Endodermal cell (in vitro differentiated cells): ENCODE measurements at places on chromosomes 3 and 15. TPM values are rescaled to one million over a fixed set of nuclear protein-coding genes. Genes with fewer than 3 reads are reported as not detected.

The FES gene
- 19.8 to 25.9 TPM (median 23.0 TPM) in 3 replicates for total RNA-seq

The SH2D7 gene
- not detected in 2 replicates for total RNA-seq

The GSK3B gene
- total RNA-seq = 55.2 to 58.8 TPM (median 57.3 TPM) in 3 replicates

The CCDC54 gene
- not detected in 2 replicates for total RNA-seq

The MGLL gene
- 0.22 and 0.38 TPM in 2 replicates for total RNA-seq

The PCLAF gene
- 28.9 and 34.2 TPM in 2 replicates for total RNA-seq

The ZBED2 gene
- total RNA-seq = not detected in 2 replicates

DNA sequence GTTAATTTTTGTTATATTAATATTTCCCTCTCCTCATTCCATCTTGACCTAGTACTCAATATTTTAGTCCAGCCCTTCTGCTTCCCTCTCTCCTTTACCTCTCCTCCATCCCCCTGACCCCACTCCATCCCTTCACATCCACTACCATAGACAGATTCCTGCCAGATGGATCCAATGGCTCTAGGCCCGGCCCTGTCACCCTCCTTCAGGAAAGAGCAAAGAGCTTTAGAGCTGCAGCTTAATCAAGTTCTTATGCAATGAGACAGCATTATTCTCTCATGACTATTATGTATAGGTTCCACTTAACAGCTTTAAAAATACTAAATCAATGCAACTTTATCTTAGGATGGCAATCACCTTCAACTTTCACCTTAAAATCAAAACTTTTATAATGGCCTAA is 200.7 kb upstream of the TTC14 start:
- DNase-seq = no peak
- H3K27ac ChIP-seq = no peak overlapping the region
- H3K4me1 ChIP-seq = no peaks in the 10 kb centered on the region
- H3K36me3 ChIP-seq = no peaks in the 10 kb centered on the region
- H3K27me3 ChIP-seq = no peaks in the 10 kb centered on the region

- DNase-seq = no peak
- no peak overlapping the region for H3K4me3 ChIP-seq
- H3K36me3 ChIP-seq = peaks cover 45% of the 10 kb centered on the region
- H3K27me3 ChIP-seq = no peaks in the 10 kb centered on the region
Observed at GRCh38 chr3:50258979-50259378, 10.0 kb upstream of the SEMA3B start.

- DNase-seq = no peak
- H3K27me3 ChIP-seq = no peaks in the 10 kb centered on the region
- no peak overlapping the region for H3K27ac ChIP-seq
- H3K36me3 ChIP-seq = no peaks in the 10 kb centered on the region
Observed at GRCh38 chr15:72965671-72966070, 86.6 kb upstream of the NEO1 start.

- H3K27me3 ChIP-seq = no peaks in the 10 kb centered on the region
- H3K4me1 ChIP-seq = peaks cover 15% of the 10 kb centered on the region
- H3K27ac ChIP-seq = no peak overlapping the region
- no peak for DNase-seq
- no peak overlapping the region for H3K4me3 ChIP-seq
Observed at GRCh38 chr3:57998366-57999283, 9.6 kb upstream of the FLNB start.

- DNase-seq = no peak
- H3K27me3 ChIP-seq = no peaks in the 10 kb centered on the region
- H3K4me3 ChIP-seq = no peak overlapping the region
- H3K27ac ChIP-seq = no peak overlapping the region
- no peaks in the 10 kb centered on the region for H3K36me3 ChIP-seq
Observed at GRCh38 chr3:192563417-192563816, 163.9 kb downstream of the FGF12 start.

DNA sequence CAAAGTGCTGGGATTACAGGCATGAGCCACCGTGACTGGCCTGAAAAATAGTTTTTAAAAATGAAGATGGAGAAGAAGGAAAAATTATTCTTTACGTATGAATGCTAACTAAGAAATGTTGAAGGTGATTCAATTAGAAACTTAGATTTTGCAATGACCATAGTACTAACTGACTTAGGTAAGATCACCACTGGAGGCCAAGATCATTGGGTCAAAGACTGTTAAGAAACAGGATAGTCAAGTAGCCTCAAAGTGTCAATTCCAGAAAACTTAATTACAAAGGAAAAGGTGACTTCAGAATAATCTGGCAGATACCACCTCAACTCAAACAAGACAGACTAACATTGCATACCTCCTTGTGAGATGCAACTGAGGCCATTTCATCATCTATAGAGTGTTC is 119.3 kb downstream of the FRMD4B start:
- no peaks in the 10 kb centered on the region for H3K4me1 ChIP-seq
- H3K27me3 ChIP-seq = no peaks in the 10 kb centered on the region
- no peak overlapping the region for H3K4me3 ChIP-seq
- no peak for DNase-seq

- H3K36me3 ChIP-seq = no peaks in the 10 kb centered on the region
- no peak for DNase-seq
- no peaks in the 10 kb centered on the region for H3K4me1 ChIP-seq
- H3K27ac ChIP-seq = no peak overlapping the region
- no peak overlapping the region for H3K4me3 ChIP-seq
Observed at GRCh38 chr3:13102386-13103345, 29.4 kb upstream of the IQSEC1 start.

DNA sequence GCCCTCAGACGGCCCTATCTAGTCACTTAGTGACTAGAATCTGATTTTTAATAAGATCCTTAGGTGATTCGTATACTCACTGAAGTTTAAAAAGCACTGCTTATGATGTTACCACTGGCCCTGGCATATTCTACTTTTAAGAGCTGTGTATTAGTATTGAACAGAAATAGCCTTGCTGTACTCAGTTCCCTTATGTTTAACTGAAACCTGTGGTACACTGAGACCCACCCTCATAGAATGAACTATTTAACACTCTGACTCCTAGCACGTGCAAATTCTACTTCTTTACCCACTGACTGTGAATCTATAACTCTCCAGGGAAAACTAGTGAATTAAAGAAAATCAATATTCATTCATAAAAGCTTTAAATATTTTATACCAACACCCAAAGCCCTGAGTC is 108.9 kb downstream of the CCNL1 start:
- H3K27me3 ChIP-seq = no peaks in the 10 kb centered on the region
- H3K36me3 ChIP-seq = no peaks in the 10 kb centered on the region
- H3K4me3 ChIP-seq = no peak overlapping the region
- no peak overlapping the region for H3K27ac ChIP-seq

DNA sequence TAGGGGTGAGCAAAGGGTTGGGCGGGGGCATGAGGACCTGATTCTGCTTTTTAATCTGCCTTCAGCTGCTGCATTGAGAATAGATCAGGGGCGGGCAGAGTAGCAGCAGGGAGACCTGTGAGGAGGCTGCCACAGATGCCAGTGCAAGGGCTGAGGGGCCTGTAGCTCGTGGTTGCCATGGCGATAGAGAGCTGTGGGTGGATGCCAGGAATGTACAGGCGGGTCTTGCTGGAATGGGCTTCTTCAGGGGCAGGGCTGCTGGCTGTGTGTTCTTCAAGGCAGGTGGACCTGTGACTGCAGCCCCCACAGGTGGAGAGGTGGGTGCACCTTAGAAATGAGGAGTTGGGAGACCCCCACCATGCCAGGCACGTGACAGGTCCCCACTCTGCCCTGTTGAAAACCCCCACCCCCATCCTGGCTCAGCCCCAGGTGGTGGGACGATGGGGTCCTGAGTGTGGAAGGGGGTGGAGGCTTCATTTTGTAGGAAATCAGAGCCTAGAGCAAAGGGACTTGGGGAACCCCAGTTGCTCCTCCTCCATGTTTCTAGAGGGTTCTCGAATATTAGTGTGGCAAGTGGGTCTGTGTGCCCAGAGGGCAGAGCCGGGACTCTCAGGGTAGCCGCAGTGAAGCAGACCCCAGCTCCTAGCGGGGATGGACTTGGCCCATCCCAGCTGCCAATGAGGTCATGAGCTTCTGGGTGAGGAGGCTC is 38.3 kb downstream of the SLC6A6 start:
- no peaks in the 10 kb centered on the region for H3K27me3 ChIP-seq
- no peak overlapping the region for H3K4me3 ChIP-seq
- no peaks in the 10 kb centered on the region for H3K4me1 ChIP-seq
- peak; percentile 74 for DNase-seq
- H3K27ac ChIP-seq = peak overlapping the region; percentile 76

DNA sequence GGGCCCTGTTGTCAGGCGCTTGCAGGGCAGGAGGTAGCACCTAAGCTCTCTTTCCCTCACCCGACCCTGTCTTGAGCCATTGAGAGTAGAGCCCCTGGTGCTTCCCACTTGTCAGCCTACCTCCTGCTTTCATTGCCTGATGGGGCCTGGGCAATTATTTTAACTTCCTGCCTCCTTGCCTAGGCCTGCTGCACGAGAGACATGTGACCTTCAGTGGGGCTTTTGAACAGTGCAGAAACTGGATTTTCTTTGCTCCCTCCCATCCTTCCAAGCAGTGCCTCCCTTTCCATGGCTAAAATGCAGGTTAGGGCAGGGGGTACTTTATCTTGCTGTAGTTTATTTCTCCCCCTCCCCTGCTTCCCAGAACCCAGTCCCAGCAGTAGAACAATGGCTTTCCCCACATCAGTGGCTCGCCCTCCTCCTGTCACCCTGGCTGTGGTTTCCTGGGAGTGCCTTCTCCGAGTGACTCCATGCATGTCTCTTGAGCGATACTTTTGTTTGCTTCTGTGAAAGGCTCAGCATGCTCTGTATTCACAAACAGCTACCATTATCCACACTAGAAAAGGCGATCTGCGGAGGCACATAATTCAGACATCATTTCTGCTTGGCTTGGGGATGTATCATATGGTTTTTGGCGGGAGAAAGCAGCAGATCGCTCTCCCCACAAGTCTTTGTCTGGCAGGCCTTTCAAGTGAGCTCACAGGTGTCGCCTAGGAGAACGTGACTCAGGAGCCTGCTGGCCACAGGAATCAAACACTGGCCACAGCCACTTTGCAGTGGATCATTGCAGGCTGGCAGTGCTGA is 24.1 kb downstream of the PDIA5 start:
- peak overlapping the region; percentile 96 for H3K27ac ChIP-seq
- H3K36me3 ChIP-seq = peaks cover 64% of the 10 kb centered on the region
- DNase-seq = peak; percentile 38
- peaks cover 20% of the 10 kb centered on the region for H3K4me1 ChIP-seq

- peaks cover 9% of the 10 kb centered on the region for H3K4me1 ChIP-seq
- H3K27me3 ChIP-seq = no peaks in the 10 kb centered on the region
- H3K36me3 ChIP-seq = no peaks in the 10 kb centered on the region
- H3K27ac ChIP-seq = no peak overlapping the region
Observed at GRCh38 chr3:141326123-141326522, 42.2 kb upstream of the ZBTB38 start.

DNA sequence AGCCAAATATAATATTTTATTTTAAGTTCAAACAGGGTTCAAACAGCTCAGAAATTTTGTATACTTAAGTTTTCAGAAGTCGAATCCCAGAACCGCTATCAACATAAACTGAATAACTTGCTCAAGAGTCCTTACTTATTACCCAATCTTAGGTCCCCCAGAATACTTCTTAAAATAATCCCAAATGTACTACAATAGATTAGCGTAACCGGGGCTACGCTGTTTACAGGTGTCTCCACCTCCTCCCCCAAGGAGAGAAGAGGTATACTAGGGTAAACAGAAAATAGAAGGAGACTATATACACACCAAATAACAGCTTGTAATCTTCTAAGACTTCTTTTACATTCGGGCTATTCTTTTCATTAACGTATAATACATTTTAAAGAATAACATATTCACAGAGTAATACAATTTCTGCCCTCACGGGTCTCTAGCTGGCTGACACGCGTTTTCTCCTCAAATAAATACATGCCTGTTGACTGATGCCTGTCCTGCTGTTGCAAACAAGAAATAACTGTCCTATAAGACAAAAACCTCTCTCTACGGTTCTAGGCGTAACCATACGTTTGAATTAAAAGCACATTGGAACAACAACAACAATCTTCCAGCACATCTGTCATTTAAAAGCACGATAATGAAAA is 1.3 kb downstream of the DENND4A start:
- H3K4me1 ChIP-seq = no peaks in the 10 kb centered on the region
- H3K36me3 ChIP-seq = no peaks in the 10 kb centered on the region
- no peak for DNase-seq
- peak overlapping the region; percentile 92 for H3K4me3 ChIP-seq
- no peaks in the 10 kb centered on the region for H3K27me3 ChIP-seq

DNA sequence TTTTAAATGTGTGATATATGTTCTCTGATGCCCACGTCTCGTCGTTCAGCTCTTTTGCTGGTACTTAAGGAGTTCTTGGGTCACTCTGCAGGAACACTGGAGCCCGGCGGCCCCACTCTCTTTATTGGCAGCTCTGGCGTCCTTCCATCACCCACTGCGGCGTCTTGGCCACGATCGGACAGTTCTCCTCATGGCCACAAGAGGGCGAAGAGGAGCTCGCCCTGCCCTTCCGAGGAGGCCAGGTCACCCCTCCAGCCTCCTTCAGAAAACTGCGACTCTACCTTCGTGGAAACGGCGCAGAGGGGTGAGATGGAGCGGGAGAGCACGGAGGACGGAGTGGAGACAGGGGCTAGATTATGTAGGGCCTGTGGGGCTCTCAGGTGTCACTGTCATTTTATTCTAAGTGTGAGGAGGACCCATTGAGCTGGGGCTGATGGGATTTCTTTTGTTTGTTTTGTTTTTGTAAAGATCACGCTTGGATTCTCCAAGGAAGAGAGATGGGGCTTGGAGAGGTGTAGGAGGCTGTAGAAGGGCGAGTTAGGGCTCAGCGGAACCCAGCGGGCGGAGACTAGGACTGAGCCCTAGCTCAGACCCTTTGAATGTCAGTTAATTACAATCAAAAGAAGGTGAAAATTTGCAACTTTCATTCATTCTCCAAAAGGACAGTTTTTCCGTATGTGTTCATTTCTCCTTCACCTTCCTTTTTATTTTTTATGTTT is 28.0 kb upstream of the GABRA5 start:
- peak; percentile 91 for DNase-seq
- H3K4me3 ChIP-seq = no peak overlapping the region
- H3K4me1 ChIP-seq = no peaks in the 10 kb centered on the region
- H3K27me3 ChIP-seq = no peaks in the 10 kb centered on the region
- H3K27ac ChIP-seq = no peak overlapping the region
- H3K36me3 ChIP-seq = no peaks in the 10 kb centered on the region

- no peaks in the 10 kb centered on the region for H3K36me3 ChIP-seq
- peaks cover 18% of the 10 kb centered on the region for H3K4me1 ChIP-seq
- H3K4me3 ChIP-seq = no peak overlapping the region
- peak overlapping the region; percentile 70 for H3K27ac ChIP-seq
Observed at GRCh38 chr3:155704771-155705559, 39.9 kb downstream of the PLCH1 start.

GRCh38 chr15:57217778-57218598 is 158.3 kb upstream of the CGNL1 start:
- no peaks in the 10 kb centered on the region for H3K27me3 ChIP-seq
- H3K27ac ChIP-seq = peak overlapping the region; percentile 89
- no peak for DNase-seq
- no peak overlapping the region for H3K4me3 ChIP-seq
